ENCODE measurements at places on chromosomes 6 and 20.

DNA sequence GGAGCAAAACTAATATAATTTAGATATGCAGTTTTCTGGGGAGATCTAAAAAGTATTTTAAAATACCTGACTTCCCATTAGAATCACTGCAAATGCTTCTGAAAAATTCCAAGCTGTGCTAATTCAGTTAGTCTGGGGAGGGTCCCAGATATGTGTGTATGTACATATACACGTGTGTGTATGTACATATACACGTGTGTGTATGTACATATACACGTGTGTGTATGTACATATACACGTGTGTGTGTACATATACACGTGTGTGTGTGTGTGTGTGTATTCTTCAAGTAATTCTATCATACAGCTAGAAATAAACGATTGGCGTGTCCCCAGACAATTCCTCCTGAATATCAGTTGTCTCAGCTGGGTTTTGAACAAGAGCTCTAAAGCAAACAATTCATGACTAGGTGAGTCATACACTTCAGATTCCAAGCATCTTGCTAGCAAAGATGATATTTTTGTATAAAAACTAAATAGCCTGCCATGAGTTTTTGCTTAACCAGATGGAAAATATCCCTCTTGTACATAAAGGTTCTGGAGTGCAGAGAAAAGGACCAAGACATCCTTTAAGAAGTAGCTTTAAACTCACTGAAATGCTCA lies 58.2 kb downstream of the SPACA1 start:
- no peak for DNase-seq

GRCh38 chr6:41964201-41964887 lies 22.7 kb upstream of the CCND3 start:
- DNase-seq, result no peak

GRCh38 chr6:73516514-73517489 lies 4.0 kb downstream of the EEF1A1 start:
- DNase-seq, result no peak

DNA sequence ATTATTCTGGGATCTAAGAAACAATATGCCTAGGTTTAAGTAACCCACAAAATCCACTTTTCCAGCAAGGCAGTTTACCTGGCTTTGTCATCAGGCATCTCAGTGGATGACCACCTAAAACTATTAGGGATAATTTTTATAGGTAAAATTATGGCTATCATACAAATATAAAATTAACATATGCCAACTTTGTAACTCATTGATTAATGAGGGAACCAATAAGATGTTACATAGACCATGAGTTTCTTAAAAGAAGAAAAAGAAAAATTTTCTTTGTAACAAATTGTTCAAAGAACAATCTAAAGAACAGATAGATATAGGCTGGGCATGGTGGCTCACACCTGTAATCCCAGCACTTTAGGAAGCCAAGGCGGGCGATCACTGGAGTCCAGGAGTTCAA lies 49.7 kb upstream of the FILIP1 start:
- no peak for DNase-seq
